Liver (tissue), 10 donors: ENCODE measurements at places on chromosomes 16 and 17.

GRCh38 chr17:70855401-70856054 lies 686.2 kb downstream of the KCNJ2 start:
- DNase-seq, result no peak

DNA sequence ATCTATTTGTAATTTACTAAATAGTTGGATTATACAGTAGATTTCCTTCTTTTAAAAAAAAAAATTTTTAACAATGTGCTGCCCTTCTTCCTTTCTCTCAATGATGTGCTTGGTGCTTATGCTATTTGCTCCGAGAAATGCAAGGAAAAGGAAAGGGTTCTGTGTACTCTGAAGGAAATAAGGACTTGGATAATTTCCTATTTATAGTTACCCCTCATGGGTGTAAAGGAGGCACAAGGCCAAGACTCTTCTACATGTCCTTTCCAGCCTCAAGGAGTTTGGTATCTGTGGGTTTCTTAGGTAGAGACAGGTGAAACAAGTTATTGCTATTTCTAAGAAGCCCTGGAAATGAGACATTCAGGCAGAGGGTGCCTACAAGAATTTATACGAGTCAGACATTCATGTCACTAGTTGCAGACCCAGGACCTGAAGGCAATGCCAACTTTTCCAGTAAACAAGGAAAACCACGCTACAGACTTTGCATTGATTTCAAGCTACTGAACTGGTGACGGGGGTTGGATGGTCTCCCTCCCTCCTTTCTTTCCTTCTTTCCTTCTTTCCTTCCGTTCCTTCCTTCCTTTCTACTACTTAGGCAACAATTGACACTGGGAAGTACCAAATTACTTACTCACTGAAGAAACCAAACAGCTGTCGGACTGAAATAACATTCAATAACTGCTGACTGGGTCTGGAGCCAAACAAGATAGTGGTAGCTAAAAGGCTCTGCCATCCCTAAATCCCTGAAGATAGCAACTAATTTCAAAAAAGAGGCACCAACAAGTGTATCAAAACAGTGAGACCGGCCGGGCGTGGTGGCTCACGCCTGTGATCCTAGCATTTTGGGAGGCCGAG lies 33.8 kb upstream of the GHDC start:
- DNase-seq, result no peak

GRCh38 chr16:14202697-14203096 lies 131.6 kb downstream of the MRTFB start:
- DNase-seq, result no peak

- DNase-seq, result no peak
Observed at GRCh38 chr16:52054326-52054725, 492.6 kb downstream of the TOX3 start.

DNA sequence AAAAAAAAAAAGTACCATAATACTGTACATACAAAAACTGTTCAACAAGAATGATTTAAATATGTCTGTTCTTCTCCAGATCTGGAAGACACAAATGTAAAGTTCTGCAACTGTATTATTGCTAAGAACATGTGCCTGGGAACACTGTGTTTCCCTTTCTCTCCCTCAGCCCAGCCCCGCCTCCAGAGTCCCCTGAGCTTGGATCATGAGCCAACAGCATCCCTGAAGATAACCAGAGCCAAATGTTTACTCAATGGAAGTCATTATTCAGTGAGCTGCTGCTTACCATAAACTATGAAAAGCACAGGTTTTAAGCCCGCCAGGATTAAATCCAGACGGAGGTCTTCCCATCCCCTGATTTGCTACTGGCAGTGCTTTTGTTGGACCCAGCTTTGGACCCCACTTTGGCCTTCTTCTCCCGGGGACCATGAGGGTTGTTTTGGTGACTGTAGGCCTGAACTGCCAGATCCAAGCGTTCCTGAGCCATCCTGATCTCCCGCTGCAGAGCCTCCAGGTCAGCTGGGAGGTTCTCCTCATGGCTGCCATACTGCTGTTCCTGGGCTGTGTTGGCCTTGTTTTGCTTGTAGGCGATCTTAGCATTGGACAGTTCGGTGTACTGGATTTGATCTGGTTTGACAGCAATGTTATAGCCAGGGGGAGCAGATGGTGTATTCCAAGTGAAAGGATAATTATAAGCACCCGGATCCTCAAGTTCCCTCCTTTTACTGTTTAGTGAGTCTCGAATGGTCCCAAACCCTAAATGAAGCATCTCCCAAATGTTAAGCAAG lies 25.6 kb downstream of the GJC1 start:
- no peak for DNase-seq

DNA sequence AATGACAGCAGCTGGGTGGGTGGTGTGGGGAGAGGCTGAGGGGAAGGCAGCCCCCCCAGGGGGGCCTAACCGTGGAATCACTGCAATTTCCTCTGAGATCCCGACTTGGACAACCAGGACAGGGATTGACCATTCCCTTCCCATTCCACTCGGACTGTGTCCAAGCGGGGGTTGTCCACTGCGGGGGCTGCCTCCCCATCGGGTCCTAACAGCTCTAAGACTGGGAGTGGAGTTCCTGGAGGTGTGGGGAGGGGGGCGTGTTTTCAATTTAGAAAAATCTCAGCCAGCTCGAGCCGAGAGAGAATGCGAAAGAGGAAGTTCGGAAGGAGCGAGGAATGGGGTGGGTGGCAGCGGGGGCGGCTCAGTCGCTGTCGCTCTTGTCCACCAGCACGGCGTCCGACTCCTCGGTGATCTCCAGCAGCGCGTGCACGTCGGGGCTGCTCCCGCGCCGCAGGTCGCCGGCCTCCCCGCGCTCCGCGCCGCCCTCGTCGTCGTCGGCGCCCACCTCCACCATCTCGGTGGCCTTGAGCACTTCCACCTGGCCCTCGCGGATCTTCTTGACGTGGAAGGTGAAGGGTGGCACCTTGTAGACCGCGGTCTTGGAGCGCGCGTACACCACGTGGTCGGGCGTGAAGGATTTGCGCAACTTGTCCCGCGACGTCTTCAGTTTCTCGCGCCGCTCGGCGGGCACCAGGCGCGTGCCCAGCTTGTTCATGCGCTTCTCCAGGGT lies 16.2 kb upstream of the STAT3 start:
- no peak for DNase-seq

- DNase-seq, result peak; percentile 84
Observed at GRCh38 chr17:82781894-82782274, 30.0 kb downstream of the TBCD start.

DNA sequence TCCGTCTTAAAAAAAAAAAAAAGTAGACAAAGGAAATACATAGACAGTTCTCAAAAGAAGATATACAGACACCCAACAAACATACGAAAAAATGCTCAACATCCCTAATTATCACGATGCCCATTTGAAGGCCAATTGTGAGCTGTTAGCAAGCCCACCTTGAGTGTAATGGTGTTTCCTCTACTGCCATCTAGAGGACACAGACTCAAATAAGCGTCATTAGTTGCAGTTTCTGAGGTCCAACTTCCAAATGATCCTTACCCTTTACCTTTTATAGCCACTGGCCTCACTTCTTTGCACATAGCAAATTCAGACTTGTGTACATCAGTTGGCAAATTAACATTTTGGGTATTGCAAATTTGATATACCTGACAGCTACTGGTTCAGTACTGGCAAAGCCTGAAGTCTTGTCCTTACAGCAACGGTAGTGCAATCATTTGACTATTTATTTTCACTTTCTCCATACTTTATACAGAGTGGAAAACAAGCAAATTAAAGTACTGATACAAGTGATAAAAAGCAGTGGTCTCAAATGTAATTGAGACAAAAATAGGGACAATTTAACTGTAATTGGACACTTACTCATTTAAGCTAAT lies 536.3 kb upstream of the EEF2KMT start:
- DNase-seq, result no peak

DNA sequence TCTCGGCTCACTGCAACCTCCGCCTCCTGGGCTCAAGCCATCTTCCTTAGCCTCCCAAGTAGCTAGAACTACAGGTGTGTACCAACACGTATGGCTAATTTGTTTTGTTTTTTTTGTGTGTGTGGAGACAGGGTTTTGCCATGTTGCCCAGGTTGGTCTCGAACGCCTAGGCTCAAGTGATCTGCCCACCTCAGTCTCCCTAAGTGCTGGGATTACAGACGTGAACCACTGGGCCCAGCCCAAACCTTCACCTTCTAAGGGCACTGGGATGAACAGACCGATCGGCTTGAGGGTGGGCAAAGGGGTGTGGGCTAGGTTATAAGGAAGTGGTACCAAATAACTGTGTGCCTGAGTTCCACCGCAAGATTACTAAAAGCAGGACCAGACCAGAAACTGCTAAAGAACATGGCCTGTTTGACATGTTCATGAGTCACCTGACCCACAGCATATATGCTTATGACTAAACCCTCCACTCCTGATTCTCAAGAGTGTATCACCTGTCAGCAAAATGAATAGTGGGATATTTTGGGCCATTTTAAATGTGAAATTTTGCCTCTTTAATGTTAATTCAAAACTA lies 8.1 kb downstream of the TMEM97 start:
- peak; percentile 17 for DNase-seq

DNA sequence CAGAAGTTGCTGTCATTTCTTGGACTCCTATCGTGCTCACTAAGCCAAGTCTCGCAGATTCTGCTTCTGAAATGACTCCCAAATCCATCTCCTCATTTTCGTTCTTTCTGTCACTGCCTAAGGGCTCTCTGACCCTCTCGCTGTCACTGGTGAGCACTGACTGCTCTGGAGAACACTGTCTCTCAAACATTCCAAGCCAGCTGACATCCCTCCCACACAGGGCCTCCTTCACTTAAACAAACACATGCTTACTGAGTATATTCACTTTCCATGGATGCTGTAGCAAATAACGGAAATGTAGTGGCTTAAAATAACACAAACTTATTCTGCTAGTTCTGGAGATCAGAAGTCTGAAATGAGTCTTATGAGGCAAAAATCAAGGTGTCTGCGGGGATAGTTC lies 18.8 kb downstream of the CACNG1 start:
- DNase-seq, result no peak

DNA sequence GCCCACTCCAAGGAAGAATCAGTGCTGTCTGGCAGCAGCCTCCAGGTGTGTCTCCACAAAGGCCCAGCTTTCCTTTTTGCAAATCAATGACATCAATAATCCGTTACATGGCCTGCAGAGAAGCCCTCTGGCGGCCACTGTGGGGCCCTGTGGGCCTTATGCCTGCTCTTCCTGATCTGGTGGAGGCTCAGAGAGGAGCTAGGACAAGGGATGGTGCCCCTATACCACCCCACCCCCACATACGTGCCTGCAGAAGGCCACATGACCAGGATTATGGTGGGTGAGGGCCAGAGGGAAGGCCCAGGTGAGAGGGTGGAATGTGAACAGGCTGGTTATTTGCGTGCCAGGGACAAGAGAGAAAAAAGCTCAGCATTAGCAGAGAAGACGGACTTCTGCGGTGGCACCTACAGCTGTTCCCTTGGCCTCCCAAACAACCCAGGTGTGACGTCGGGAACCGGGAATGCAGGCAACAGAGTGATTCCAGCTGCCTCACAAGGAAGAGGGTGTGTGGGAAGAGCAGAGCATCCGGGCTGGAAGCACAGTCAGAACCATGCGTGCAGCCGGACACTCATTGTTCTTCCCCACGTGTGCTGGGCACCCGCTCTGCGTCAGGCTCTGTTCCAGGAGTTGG lies 22.5 kb downstream of the EIF4A3 start:
- peak; percentile 38 for DNase-seq

- DNase-seq, result no peak
Observed at GRCh38 chr17:77510133-77510796, 369.5 kb downstream of the SEC14L1 start.

- DNase-seq, result no peak
Observed at GRCh38 chr17:65902831-65903522, 289.0 kb downstream of the CEP112 start.

DNA sequence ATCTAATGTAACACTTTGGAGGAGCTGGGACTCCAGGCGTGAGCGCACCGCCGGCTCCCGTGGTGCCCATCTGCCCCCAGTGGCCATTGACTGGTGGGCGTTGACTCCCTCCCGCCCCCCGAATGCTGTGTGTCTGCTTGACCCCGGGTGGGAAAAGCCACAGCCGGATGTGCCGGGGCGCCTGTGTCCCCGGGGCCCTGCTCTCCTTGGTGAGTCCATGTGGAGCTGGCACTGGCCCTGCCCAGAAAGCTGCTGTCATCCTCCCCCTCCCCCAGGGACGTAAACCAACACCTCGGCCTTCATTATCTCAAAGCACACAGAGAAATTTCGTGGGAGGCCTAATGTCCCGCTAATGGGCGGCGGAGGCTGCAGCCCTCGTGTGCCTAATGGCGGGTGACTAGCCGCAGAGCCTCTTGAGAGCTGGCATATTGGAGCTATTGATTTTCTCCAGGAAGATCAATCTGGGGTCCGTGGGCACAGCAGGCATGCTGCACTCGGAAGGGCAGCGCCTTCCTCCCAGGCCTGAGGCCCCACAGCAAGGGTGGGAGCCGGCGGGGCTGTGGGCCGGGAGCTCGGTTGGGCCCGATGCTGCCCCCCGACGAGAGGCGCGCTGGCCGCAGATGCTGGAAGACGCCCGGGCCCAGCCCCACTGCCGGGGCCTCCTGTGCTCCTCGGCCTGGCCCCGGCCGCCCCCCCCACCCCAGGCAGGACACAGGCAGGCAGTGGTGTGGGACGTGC lies 4.0 kb upstream of the PERCC1 start:
- DNase-seq, result no peak

DNA sequence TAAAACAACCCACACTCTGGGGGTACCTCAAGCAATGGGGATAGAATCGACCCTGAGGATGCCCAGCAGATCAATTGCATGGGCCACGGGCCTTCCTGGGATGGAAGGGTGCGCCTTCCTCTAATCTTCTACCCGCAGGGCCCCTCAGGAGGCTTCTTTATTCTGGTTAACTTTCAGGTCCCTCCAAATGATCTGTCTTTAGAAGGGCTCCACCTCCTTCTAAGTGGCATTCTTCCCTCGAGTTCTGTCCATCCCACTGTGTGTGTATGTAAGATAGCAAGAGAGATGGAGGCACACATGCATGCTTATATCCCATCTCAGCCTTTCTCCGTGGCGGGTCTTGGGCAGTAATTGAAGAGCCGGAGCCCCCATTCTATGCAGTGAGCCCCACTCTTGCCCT lies 125.7 kb downstream of the MRM1 start:
- no peak for DNase-seq

DNA sequence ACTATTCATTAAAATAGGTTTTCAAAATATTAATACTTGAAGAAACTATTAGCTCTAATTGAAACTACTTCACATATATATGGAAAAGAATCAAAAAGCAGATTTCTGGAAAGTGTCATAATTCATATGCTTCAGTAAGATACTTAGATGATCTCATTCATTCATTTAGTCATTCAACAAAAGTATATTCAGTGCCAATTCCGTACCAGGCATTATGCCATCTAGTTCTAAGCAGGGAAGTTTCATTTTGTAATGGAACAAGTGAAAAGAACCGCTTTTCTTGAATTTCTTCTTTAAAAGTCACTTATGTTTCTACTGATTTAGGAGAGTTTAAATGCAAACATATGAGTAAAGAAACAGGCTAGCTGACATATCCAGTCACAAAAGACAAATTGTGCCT lies 118.3 kb upstream of the FAM20A start:
- DNase-seq, result no peak

GRCh38 chr17:45432405-45433158 lies at the start of gene ARHGAP27:
TSS of gene ARHGAP27 (minus strand) at chr17:45432870. CDS start at chr17:45430279, 2,591 bp downstream.
- DNase-seq, result no peak
